ENCODE measurements at places on chromosomes 16 and 17. TPM values are rescaled to one million over a fixed set of nuclear protein-coding genes. Genes with fewer than 3 reads are reported as not detected.

Gene VKORC1
- polyA plus RNA-seq, result 483 TPM

Gene STAT3
- polyA plus RNA-seq, result 38.4 TPM

Gene GFAP
- polyA plus RNA-seq, result 1.5 TPM

Gene CACNG5
- polyA plus RNA-seq, result 4.1 TPM

Gene ZNF689
- polyA plus RNA-seq, result 15.3 TPM

Gene CCL23
- not detected for polyA plus RNA-seq

Gene ZNF594
- polyA plus RNA-seq, result 4.2 TPM

Gene SLC16A11
- polyA plus RNA-seq, result 0.39 TPM

Gene CDRT15L2
- not detected for polyA plus RNA-seq

Gene TRPV3
- polyA plus RNA-seq, result 1.0 TPM

Gene BEAN1
- polyA plus RNA-seq, result 0.08 TPM

Gene NOG
- polyA plus RNA-seq, result 0.58 TPM

Gene HLF
- 0.36 TPM for polyA plus RNA-seq

Gene CCDC47
- polyA plus RNA-seq, result 16.3 TPM

Gene WSCD1
- polyA plus RNA-seq, result 26.6 TPM

Gene HASPIN
- polyA plus RNA-seq, result 12.0 TPM

Gene PRDM7
- polyA plus RNA-seq, result not detected

All from H1 (cell line).